ENCODE measurements at places on chromosomes 5 and 9. TPM values are rescaled to one million over a fixed set of nuclear protein-coding genes. Genes with fewer than 3 reads are reported as not detected.

SAPCD2 gene
- 9.0 TPM for polyA plus RNA-seq

EFNA5 gene
- polyA plus RNA-seq = 4.9 TPM

OTP gene
- not detected for polyA plus RNA-seq

NXNL2 gene
- 0.15 TPM for polyA plus RNA-seq

DAPK1 gene
- 1.7 TPM for polyA plus RNA-seq

OR1L1 gene
- not detected for polyA plus RNA-seq

HAND1 gene
- not detected for polyA plus RNA-seq

ROPN1L gene
- polyA plus RNA-seq = 0.11 TPM

STKLD1 gene
- 1.3 TPM for polyA plus RNA-seq

EDIL3 gene
- polyA plus RNA-seq = 1.6 TPM

TDRD7 gene
- 5.2 TPM for polyA plus RNA-seq

FRMD3 gene
- 0.20 TPM for polyA plus RNA-seq

GABRA1 gene
- polyA plus RNA-seq = not detected

CNTRL gene
- 5.5 TPM for polyA plus RNA-seq

DRD1 gene
- 0.02 TPM for polyA plus RNA-seq

PDE8B gene
- 0.66 TPM for polyA plus RNA-seq

KCNIP1 gene
- polyA plus RNA-seq = 0.04 TPM

CNOT8 gene
- polyA plus RNA-seq = 18.1 TPM

GDA gene
- 0.11 TPM for polyA plus RNA-seq

TAF11L10 gene
- polyA plus RNA-seq = not detected

GDF9 gene
- 0.16 TPM for polyA plus RNA-seq

ACSL6 gene
- 0.28 TPM for polyA plus RNA-seq

IL3 gene
- not detected for polyA plus RNA-seq

CWC27 gene
- polyA plus RNA-seq = 11.9 TPM

PPP2R2B gene
- 0.92 TPM for polyA plus RNA-seq

JAKMIP2 gene
- 0.10 TPM for polyA plus RNA-seq

DMRT3 gene
- 0.22 TPM for polyA plus RNA-seq

ADGRD2 gene
- polyA plus RNA-seq = 0.02 TPM

DMRT2 gene
- polyA plus RNA-seq = 0.08 TPM

MEIKIN gene
- polyA plus RNA-seq = 0.12 TPM

INSL4 gene
- polyA plus RNA-seq = not detected

MARVELD2 gene
- 4.7 TPM for polyA plus RNA-seq

SYNPO gene
- 5.0 TPM for polyA plus RNA-seq

BTNL8 gene
- polyA plus RNA-seq = 0.07 TPM

CYSRT1 gene
- 334 TPM for polyA plus RNA-seq

GLRA1 gene
- polyA plus RNA-seq = not detected

TMC1 gene
- polyA plus RNA-seq = 10.3 TPM

KIF4B gene
- polyA plus RNA-seq = not detected

DNM1 gene
- polyA plus RNA-seq = 2.4 TPM
